ENCODE measurements at places on chromosomes 6 and 20.

GRCh38 chr6:14128012-14128411 lies 10.4 kb downstream of the CD83 start:
- DNase-seq: no peak

GRCh38 chr6:52562911-52563310 lies 13.9 kb downstream of the TRAM2 start:
- no peak for DNase-seq

GRCh38 chr6:158237656-158238055 lies 69.5 kb downstream of the GTF2H5 start:
- no peak for DNase-seq

DNA sequence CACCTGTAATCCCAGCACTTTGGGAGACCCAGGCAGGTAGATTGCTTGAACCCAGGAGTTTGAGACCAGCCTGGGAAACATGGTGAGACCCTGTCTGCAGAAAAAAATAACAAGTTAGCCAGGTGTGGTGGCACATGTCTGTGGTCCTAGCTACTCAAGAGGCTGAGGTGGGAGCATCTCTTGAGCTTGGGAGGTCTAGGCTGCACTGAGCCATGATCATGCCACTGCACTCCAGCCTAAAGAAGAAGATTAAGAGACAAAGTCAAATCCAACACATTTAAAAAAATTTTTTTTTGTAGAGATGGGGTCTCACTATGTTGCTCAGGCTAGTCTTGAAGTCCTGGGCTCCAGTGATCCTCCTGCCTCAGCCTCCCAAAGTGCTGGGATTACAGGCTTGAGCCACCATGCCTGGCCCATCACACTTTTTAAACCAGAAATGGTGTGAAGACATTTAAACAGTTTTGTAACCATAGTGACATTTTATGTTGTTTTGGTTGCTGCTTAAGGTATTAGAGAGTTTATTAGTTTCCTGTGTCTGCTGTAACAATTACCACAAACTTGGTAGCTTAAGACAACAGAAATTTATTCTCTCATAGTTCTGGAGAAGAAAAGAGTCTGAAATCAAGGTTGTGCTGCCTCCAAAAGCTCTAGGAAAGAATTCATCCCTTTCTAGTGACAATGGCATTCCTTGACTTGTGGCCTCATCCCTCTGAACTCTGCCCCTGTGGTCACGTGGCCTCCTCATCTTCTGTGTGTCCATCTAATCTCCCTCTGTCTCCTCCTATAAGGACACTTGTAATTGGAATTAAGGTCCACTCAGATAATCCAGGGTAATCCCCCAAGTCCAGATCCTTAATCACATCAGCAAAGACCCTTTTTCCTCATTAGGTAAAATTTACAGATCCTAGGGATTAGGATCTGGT lies 104.6 kb upstream of the TNFAIP3 start:
- DNase-seq: no peak

- no peak for DNase-seq
These were observed 94.0 kb downstream of the CENPW start for GRCh38 chr6:126433927-126434326.

DNA sequence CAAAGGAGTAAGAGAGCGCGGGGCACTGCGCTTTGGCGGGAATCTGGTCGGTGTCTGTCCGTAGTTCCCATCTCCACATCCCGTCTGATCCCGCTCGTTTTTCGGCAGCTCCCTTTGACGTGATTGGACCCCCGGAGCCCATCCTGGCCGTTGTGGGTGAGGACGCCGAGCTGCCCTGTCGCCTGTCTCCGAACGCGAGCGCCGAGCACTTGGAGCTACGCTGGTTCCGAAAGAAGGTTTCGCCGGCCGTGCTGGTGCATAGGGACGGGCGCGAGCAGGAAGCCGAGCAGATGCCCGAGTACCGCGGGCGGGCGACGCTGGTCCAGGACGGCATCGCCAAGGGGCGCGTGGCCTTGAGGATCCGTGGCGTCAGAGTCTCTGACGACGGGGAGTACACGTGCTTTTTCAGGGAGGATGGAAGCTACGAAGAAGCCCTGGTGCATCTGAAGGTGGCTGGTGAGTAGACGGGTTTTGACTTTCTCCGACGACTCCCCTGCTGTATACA lies 1.4 kb downstream of the BTN1A1 start:
- DNase-seq: no peak

DNA sequence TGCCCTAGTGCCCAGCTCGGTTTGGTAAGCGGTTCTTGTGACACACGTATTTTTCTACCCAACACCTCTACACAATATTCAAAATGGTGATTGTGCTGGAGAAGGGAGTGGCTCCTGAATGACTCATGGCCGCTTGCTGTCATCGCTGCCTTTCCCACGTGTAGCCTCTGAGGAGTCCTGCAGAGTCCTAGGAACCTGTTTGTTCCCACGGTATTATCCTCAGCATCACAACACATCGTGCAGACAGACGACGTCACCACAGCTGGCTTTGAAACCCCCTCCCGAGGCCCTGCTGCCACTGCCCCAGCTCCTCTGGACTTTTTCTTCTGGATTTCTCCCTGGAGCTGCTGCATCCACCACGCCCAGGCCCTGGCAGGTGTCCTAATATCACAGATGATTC lies 353.5 kb downstream of the SMOC2 start:
- peak; percentile 25 for DNase-seq

DNA sequence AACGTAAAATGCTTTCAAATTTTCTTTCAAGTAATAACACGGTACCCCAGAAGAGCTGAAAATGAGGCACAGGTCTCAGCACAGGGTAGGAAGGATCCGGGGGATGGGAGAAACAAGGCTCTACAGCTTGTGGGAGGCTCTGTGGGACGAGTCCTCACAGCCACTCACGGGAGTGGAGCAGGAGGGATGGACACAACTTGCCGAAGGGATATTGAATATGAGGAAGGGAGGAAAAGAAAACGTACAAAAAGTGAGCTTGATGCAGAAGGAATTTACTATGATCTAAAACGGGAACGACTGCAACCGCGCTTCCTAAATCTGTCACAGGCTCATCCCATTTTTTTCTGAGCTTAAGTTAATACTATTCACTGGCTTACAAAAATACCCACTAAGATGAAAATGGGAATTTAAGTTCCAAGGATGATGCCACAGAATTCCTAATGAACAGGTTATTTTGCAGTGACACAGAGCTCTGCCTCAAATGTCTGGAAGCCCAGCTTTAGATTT lies 72.9 kb downstream of the FYN start:
- no peak for DNase-seq

DNA sequence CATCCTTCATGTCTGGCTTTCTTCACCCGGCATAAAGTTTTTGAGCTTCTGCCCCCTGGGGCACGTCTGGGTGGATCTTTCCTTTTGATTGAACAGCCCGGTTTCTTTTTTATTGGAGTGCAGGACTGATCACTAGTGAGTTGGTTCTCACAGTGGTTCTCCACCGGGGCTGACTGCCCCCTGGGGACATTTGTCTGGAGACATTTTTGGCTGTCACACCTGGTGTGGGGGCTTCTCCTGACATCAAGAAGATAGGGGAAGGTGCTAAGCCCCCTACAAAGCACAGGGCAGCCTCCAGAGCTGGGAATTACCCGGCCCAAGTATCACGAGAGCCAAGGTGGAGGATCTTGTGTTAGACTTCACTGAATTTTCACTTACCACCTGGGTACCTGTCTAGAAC lies 25.7 kb upstream of the IRF4 start:
- DNase-seq: no peak

DNA sequence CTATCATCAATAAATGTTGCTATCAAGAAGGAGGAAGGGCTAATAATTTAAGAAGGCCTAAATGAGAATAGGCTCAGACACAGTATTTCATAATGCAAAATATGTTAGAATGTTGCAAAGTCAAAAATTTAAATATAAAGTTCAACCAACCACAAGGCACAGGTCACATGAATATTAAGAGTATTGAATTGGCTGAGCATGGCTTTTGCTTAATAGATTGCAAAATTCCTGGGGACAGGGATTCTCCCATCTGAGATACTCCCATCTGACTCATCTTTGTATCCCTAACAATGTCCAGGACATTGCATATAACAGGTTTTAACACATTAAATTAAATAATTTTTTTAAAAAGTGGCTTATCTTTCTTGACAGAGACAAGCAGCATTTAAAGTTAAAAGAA lies 32.9 kb upstream of the UTRN start:
- DNase-seq: no peak

DNA sequence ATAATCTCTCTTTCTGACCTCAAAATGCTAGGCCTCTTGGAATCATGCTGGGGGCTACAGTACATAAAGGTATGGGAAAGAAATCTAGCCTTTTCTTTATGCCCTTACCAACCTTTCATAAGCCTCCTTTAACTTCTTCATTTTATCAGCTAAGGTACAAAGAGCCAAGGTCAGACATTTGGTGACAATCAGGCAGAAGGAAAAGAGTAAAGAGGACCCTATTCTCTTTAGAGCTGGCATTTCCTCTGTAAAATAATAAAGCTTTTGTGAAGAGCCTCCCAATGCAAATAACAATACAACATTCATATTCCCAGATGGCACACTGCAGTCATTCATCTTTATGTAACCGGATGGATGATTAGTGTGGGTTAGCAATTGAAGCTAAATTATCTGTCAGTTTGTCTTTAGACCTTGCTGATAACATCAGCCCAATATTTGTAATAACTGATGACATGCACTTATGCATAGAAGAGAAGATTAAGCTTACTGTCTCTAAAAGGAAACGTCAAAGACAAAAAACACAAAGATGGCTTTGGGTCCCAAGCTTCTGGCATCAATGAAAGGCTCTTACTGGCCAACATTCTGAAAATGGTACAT lies 163.1 kb downstream of the IBTK start:
- DNase-seq: no peak

DNA sequence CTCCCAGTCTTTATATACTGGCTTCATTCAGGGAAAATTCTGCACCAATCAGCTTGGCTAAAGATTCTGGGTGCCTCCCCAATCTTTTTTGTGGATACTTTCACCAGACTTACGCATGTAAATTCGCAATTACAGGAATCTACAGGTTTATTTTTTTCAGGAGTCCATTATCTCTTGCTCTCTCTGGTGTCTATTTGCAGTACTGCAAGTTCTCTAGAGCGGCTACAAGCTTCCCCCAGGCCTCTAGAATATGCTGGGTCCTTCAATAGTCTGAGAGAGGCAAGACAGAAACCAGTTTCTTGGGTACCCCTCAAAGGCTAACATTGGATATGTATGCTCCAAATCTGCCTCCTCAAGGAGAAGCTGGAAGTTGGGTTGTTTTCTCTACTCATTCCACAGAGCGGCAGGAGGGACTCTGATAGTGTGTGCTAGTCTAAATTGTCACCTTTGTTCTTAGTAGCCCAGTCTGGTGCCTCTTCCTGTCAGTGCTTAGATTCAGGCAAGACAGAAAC lies 58.5 kb downstream of the SUN5 start:
- peak; percentile 46 for DNase-seq

DNA sequence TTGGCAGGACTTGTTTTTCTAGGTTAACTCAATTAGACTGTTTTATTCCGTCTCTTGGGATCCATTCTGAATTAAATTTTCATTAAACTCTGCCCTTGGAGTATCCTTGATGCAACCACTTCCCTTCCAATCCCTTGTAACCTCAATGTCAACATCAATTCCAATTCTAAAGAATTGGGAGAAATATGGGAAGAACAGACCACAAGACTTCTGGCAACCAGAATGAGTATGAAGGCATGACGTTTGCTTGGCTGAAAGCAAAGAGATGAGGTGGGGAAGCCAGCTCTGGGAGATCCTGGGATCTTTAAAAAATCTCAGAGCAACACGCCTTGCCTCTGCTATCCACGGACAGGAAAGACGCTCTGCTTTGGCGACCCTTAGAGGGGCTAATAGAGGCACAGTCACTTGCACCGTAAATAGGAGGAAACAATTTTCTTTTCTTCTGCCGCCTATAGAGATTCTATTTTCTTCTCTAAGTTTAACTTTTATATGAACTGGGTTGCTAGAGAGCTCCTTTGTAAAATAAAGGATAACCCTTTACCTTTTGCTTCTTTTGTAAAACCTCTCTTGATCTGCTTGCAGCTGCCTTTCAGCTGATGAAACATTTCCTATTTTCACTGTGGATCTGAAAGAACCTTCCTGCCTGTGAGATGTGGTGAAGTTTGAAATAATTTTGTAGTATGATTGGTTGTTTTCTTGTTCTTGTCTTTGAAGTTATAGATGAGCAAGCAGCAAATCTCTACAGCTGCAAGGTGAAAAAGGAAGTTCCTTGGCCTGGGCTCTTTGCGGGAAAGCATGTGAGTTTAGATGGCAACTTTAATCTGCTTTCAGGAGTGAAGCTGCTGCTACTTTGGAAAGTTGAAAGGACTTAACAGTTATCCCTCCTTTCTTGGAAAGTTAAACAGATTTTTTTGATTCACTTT lies at the start of gene ASIP:
Gene ASIP, plus strand, starts transcription at position 731 of the 923 bp plus-strand sequence. CDS start 18,952 bp downstream, outside the sequence.
- DNase-seq: no peak

DNA sequence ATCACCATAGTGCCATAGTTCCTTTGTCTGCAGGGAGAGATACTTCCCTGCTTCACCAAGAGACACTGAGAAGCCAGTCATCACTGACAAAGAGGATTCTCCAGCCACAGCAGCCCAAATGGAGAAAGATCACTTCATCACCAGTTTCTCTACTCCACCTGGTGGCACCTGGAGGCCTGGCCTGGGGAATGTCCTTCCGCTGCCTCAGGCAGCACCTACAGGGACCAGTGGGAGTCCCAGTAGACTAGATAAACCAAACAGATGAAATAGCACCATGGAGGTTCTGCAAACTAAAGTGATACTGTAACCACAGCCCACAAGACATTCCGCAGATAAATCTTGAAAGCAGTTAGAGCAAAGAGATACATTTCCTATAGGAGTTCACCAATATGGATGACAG lies 266.5 kb downstream of the C6orf118 start:
- no peak for DNase-seq

DNA sequence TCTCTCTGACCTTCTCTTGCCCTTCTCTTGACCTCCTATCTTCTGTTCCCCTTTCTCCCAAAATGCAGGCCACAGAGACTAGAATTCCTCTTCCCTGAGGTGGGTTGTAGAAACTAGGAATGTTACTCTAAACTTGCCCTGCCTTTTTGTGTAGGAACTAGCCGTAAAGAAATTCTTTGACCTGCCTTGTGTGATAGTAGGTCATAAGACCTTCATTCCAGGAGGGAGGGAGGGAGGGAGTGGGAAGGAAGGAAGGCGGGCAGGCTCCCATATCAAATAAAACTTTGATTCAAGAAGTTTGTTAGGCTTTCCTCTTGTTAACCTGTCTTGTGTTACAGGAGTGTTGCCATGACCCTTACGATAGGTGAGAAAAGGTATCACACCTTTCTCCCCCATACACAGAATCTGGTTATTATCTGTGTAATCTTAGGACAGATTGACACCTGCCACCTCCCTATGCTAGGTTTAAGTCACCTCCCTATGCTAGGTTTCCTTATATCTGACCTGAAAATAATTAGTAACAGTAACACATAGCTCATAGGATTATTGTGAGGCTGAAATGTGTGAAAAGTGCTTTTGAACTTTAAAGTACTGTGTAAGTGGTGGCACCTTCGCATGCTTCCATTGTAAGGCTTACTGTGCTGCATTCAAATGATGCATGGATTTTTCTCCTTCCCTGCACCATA lies 32.6 kb upstream of the FUCA2 start:
- DNase-seq: no peak

GRCh38 chr6:44028789-44029310 lies 98.4 kb downstream of the MRPL14 start:
- DNase-seq: no peak

Measured in HT1080 (cell line).